Eye (tissue), 1 donor: ENCODE measurements at places on chromosomes 12 and 14.

DNA sequence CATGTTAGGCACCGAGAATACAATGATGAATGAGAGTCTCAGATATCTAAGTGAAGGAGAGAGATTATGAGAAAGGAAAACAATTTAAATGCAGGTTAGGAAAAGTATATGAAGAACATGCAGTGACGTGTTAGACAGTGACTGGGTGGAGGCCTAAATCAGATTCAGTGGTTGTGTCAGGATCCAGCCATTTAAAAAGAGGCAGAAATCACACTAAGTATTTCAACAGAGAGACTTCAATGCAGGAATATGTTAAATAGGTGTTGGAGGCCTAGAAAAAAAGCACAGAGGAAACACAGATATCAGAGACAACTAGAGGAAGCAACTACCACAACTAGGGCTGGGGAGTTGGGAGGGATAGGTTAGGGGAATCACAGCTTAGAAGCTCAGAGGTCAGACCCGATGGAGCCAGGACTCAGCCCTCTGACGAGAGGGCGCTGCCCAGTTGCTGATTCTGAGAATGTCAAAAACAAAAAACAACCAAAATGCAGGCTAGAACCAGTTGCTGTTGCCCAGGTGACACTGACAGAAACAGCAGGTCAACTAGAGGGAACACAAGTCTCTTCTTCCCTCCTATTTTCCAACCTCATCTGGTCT lies 3.0 kb upstream of the GARIN2 start:
- no peak for DNase-seq

DNA sequence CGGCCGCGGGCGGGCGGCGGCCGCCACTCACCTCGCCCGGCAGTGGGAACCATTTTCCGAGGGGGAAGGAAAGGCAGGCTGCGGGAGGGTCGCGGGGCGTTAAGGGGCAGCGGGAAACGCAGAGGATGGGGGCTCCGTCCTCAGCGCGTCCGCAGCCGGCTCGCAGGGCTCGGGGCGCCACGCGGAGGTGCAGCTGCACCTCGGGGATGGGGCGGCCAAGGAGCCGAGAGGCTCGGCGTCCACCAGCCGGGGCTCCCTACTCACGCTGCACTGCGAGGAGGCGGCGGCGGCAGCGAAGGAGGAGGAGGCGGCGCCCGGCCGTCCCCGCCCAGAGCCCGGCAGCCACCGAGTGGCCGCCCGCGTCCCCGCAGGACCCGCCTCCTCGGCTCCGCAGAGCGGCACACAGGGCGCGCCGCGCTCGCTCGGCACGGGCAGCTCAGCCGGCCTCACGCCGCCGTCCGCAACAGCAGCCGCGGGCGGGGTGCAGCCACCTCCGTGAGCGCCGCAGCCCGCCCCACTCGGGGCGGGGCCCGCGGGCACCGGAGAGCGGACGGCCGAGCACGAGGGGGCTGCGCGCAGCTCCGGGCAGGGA lies at the start of gene ATP2B1:
TSS of gene ATP2B1 (minus strand) at position 274 of the 592 bp plus-strand sequence. CDS start 52,952 bp downstream, outside the sequence.
- DNase-seq: peak; percentile 93

DNA sequence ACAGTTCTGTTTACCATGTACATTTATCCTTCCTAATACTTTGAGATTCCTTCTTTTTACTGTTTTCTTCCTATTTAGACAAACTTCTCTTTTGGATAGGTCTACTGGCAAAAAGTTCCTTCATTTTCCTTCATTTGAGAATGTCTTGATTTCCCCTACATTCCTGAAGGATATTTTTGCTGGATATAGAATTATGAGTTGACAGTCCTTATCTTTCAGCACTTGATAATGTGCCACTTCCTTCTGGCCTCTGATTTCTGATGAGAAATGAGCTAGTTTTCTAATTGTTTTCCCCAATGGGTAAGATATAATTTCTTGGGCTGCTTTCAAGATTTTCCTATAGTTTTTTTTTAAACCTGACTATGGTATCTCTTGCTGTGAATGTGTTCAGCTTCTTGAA lies 75.6 kb downstream of the CEP83 start:
- DNase-seq: no peak

DNA sequence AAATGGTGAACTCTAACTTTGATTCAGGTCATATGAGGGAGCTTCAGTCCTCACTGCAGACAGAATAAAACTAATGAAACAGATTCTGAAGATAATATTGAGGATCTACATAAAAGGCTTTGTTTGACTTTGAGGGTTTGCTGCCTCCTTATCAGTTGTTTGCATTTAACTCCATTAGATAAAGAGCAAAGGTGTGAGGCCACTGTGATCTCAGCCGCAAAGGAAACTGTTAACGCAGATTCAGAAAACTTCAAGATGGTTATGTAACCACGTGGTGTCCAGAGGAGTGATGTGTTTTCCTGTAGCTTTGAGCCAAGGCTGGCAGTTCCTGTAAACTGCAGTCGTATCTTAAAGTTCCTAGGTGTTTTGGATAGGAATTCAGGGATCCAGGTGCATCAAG lies 67.8 kb downstream of the METTL25 start:
- no peak for DNase-seq

DNA sequence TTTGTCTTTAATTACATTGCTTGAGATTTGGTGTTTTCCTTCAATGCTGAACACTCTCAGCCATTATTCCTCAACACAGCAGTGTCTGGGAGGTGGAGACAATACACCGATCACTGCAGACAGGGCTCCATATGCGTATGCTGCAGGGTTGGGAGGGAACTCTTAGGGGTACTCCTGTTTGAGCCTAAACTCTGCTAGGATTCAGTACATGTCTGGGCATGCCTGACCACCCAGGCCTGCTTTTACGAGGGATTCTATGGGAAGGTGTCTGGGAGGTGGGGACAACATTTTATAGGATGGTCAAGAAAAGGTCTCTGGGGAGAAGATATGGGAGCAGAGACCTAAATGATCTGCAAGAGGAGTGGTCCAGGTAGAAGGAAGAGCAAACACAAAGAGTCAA lies 34.3 kb downstream of the DHRS2 start:
- no peak for DNase-seq

DNA sequence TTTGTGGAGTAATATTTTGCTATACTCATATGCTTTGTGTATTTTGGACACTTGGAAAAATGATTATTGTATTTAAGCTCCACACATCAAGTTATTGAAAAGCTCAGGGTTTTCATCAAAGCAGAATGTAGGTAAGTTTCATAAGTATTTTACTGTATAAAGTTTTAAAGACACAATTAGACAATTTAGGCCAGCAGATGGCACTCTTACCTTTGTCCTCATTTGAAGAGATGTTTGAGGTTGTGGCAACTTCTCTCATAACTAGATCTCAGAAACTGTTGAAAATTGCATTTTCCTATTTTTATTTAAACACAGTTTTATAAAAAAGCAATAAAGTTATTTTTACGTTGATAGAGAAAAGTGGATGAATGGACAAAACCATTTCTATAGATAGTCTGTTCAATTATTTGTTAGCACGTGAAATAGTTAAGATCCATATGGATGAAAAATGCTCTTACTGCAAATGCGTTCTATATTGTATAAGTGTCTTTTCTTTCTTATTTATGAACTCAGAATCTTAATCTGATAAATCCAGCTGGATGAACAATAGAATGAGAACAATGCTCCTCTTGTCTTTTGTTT lies 300.0 kb downstream of the AEBP2 start:
- DNase-seq: peak; percentile 92

DNA sequence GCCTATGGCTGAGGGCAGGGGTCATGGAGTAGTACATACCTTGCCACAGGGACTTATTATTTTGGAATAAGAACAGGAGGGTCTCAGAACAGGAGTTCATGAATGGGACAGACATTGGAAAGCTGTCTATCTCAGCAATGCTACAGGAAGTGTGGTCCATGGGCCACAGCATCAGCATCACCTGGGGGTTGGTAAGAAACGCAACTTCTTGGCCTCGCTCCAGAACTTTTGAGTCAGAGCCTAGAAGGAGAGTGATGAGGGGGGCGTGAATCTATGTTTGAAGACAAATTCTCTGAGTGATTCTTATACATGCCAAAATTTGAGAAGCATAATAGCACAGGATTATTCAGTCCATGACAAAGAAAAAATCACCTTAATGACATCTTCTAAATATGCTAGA lies 156.6 kb downstream of the RPAP3 start:
- no peak for DNase-seq

DNA sequence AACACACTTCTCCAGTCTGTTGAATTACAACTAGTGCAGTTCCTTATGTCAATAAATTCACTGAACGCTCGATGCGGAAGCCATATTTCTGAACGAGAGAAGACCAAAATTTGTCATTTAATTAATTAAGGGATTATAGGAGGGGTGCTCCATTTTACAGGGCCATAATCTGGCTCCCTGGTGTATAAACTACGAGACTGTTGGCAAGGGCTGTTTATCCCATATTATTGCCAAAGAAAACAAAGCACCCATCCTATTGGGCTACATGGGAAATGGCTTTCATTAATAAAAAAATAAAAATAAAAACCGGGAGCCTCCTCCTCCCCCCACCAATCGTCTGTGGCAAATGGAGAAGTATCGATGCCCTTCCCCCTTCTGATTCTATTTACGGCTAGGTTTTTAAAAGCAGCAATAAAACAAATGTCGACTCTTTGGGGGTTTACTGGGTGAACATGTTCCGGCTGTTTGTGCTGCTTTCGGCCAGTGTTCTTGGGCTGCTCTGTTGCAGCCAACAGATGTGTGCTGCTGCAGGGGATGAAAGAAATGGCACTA lies 24.8 kb downstream of the ATF7 start:
- DNase-seq: no peak

DNA sequence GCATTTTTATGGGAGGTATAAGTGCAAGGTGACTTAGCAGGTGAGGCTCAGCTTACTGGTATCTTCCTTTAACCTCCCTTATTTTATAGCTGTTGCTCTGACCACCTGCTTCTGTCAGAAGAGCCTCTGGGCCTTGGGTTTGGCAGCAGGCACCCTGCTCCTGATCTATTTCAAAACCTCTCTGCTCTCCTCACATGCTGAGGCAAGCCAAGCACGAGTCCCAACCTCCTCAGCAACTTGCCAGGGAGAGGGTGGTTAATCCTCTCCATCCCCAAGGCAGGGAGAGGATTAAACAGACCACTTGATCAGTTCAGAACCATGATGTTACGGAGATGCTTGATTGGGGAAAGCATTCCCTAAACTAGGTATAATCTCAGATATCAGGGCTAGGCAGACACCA lies 5.4 kb downstream of the PLEKHH1 start:
- DNase-seq: peak; percentile 46

DNA sequence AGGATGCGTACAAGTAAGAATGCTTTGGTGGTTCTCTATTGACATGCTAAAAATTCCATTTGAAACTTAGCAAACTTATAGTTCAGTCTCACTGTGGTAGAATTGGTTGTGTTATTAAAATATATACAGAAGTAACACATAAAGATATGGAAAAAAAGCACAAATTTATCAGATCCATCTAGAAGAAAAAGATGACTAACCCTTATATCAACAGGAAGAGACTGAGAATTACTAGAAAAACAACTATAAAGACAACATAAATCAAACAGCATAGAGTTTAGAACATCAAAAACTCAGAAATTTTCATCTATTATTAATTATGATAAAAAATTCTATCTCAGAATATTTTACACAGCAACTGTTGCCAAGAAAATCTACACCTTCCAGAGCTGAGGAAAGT lies 491.0 kb downstream of the ETNK1 start:
- DNase-seq: no peak

GRCh38 chr14:90332271-90332584 lies 487 bp upstream of the NRDE2 start:
- DNase-seq: no peak

DNA sequence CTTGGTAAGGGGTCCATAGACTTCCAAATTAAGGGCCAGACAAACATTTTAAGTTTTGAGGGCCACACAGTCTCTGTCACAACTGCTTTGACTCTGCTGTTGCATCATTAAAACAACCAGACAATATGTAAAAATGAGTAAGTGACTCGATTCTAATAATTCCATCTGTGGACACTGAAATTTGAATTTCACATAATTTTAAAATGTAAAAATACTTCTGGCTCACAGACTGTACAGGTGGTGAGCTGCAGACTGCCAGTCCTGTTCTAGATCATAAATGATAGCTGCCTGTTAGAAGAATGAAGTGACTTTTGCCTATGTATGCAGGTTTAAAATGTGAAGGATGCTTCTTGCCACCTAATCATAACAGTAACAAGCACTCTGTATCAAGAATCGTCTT lies 15.7 kb downstream of the NUDT4 start:
- no peak for DNase-seq

DNA sequence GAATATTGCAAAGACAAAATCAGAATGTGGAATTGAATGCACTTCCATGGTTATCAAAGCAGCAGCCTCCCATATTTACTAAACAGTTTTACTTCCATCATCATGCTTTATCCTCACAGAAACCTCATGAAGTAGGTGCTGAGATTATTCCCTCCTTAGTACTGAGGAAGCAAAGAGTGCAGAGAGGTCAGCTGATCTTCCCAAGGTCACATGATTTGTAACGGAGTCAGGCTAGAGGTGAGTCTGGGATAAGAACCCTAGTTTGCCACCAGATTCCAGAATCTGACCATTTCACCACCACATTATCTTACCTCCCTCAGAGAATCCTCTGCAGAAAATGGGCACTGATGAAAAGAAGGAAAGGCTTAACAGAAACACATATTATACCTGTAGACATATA lies 102.0 kb downstream of the LGR5 start:
- no peak for DNase-seq

DNA sequence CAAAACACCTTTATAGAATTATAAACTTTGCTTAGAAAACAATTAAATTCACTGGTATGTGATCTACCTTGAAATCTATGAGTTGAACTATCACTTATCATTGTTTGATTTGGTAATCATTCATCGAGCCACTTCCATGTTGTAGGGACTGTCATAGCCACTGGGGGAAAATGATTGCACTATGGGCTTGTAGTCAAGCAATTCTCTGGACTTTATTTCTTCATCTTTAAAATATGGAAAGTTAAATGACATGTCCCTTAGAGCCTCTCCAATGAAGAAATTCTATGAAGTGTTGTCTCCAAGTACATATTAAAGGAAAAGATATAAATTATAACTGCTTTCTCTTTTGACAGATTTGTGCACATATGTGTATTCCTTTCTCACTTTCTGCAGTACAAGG lies 97.3 kb downstream of the NELL2 start:
- DNase-seq: no peak

DNA sequence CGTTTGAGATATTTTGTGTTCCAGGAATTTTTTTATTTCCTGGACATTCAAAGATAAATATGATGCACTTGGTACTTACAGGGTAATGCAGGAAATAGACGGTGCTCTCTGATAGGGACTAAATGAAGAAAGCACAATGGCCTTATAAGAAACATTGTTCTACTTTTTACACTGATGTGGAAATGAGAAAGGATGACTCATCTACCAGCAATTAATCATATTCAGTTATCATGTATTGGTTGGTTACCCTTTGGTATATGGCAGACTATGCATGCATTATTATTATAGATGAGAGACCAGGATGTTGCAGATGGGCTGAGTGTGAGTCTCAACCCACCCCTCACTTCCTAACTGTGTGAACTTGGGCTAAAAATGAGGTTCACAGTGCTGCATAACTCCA lies 222.2 kb downstream of the FLRT2 start:
- no peak for DNase-seq

- no peak for DNase-seq
Measured at GRCh38 chr14:63240221-63240620, 36.0 kb downstream of the RHOJ start.
